ENCODE measurements at places on chromosomes 6 and 20.
A peak's percentile ranks its signal among the peaks of the same experiment; 100 is the strongest.

DNA sequence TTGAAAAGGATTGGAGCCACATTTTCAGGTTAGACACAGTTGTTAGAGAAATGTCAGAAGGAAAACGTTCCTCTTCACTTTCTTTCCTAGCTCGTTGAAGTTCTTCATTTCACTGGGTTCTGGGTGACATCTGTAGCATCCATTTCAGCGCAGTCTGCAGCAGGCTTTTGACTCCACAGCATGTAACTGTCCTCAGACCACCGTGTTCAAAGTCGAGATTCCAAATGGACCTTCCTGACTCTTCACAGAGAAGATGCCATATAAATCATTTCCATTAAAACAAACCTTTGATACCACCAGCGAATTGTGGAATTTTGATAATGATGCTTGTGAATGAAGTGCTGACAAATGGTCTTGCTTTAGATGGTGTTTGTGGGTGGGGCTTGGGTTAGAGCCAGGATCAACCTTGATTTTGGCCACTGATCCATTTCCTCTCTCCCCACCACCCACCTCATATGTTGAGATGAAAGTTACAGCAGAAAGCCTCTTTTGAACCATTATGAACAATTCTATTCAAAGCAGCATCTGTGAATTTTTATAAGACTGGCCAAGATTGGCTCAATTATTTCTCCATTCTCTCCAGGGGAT lies 185.3 kb upstream of the PREP start:
- no peak for DNase-seq

- DNase-seq = no peak
These were observed 31.3 kb downstream of the OR2A4 start for GRCh38 chr6:131669891-131670290.

DNA sequence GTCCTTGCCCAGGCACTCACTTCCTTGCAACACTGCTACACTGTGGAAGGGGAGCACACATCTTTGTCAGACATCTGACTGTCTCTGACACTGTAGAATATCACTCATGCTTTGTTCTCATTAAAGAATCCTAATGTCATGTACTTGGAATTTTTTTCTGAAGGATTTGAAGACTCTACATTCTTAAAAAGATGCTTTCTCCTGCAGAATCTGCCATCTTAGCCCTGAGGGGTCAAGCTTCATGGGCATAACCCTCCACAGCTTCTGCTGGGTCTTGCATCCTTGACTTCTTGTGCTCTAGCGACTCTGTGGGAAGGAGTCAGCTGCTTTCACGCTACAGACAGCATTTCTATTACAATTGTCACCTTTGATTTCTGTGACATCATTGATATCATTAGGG lies 417.2 kb downstream of the QKI start:
- no peak for DNase-seq

GRCh38 chr6:79713701-79714322 lies 82.7 kb downstream of the SH3BGRL2 start:
- peak; percentile 57 for DNase-seq

GRCh38 chr6:41645007-41645618 lies 6.8 kb downstream of the MDFI start:
- DNase-seq = no peak

DNA sequence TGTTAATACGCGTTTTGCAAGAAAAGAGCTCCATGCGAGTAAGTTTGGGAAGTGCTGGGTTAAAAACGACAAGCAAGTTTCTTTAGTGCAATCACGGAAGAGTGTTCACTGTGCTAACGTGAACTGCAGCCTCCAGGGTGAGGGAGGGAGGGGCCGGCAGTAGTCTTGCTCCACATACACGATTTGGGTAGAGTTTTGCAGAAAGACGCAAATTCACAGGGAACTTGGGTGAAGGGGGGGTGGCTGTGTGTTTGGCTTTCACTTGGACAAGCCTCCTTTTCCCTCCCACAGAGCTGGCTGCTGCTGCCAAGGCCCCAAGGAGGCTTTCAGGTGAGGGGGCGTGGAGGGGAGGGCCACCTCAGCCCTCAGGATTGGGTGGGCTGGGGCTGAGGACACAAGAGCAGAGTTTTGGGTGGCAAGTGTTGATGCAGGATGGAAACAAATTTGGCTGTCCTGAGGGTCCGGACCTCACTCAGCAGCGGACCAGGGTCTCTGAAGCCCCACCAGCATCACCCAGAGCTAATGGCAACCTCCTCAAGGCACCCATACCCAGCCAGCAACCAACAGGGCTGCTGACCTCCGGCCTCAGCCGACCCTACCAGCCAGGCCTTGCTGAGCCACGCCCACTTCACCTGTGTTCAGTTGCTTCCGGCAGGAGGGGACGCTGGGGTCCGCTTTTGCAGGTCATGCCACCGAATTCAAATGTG lies 204.5 kb downstream of the ERMARD start:
- peak; percentile 14 for DNase-seq

DNA sequence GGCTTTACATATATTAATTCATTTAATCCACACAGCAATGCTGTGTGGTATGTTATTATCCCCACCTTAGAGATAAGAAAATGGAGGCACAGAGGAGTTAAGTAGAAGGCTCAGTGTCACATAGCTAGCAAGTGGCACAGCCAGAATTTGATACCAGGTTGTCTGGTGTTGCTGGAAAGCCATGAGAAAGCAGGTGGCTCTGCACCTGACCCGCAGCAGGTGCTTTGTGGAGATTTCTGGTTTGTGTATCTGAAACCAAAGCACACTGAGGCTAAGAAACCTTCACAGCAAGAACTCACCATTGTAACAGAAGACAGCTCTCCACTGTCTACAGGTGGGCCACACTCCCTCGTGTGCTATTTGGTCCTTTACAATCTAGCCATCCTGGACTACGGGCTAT lies 7.5 kb downstream of the ELMO2 start:
- DNase-seq = no peak

DNA sequence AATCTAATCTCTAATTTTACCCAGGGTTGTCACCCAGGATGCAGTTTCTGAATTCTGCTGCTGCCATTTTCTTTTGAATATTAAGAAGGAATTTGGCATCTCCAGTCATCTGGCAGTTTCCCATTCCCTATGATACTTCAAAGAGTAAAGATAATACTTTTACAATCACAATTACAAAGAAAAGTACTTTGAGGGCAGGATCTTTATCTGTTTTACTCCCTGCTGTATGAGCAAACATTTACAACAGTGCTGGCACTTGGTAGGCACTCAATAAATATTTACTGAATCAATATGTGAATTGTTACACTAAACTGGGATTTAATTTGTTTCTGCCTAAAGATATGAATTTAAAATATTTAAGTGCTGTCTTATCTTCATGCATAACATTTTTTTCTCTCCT lies 224.9 kb downstream of the EPHA7 start:
- no peak for DNase-seq

DNA sequence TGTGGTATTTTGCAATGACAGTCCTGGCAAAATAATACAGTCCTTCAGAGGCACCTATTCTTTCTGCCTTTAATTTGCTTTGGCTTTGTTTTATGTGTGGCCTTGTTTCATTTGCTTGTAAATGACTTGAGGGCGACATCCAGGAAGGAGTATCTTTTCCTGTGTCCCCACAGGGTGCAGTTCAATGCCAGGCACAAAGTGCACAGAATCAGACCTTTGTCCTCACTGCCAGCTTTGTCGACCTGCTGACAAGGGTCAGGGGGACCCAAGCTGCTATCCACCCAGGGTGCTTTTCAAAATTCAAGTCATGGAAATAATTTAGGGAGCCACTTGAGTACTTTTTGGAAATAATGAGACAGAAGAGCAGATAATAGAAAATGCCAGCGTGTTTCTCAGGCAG lies 37.0 kb upstream of the CDKN1A start:
- DNase-seq = no peak

DNA sequence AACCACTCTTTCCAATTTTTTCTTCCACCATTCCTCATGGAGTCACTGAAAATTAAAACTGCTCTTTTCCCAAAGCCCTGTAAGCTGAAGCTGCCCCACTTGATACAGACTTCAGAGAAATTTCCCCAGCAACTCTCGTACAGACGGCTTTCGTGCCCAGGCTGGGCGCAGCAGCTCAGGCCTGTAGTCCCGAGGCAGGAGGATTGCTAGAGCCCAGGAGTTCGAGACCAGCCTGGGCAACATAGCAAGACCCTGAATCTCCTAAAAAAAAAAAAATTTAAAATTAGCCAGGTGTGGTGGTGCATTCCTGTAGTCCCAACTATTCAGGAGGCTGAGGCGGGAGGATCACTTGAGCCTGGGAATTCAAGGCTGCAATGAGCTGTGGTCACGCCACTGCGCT lies 6.6 kb downstream of the PPDPF start:
- no peak for DNase-seq

Measured in D341Med (cell line).